ENCODE measurements at places on chromosomes 12 and 14.

- no peak for DNase-seq
These were observed 200.6 kb upstream of the STXBP6 start for GRCh38 chr14:25250516-25250915.

DNA sequence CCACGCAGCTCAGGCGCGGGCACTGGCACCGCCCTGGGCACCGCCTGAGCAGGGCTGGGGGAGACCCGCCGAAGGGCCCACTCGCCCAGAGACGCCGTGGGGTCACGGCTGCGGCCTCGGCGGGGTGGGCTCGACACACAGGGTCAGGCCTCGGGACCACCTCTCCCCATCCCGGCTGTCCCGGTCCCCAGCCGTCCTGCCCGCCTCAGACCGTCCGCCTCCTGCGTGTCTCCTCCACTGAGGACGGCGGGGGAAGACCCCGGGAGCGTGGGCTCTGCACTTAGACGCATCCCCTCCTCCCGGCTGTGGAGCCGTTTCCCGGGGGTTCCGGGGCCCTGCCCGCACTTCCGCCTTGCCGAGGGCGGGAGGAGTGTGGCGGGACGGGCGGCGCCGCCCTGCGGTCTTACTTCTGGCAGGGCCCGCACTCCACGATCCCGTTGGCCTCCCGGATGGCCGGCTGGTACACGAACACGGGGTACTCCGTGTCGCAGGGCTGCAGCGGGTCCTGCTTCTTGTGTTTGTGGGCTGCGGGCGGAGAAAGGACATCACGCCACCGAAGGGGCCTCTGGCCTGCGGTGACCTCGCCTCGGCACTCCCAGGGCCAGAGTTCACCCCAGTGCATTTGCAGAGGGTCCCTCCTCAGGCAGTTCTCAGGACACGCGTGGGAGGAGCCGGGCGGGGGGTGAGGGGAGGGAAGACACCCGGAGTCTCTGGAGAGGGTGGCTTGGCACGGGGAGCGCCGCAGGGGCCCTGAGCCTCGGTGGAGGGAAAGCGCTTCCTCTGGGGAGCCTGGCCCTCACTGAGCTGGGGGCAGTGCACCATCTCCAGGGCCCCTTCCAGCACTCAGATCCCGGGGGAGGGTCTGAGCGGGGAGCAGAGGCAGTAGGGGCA, 23.1 kb upstream of the LRTM2 start:
- peak; percentile 40 for DNase-seq

- no peak for DNase-seq
These were observed 45.9 kb upstream of the BDKRB2 start for GRCh38 chr14:96158735-96159134.

GRCh38 chr14:74504874-74505720, 11.5 kb downstream of the ISCA2 start:
- no peak for DNase-seq

- no peak for DNase-seq
These were observed 252.1 kb upstream of the NAV3 start for GRCh38 chr12:77578466-77579220.

DNA sequence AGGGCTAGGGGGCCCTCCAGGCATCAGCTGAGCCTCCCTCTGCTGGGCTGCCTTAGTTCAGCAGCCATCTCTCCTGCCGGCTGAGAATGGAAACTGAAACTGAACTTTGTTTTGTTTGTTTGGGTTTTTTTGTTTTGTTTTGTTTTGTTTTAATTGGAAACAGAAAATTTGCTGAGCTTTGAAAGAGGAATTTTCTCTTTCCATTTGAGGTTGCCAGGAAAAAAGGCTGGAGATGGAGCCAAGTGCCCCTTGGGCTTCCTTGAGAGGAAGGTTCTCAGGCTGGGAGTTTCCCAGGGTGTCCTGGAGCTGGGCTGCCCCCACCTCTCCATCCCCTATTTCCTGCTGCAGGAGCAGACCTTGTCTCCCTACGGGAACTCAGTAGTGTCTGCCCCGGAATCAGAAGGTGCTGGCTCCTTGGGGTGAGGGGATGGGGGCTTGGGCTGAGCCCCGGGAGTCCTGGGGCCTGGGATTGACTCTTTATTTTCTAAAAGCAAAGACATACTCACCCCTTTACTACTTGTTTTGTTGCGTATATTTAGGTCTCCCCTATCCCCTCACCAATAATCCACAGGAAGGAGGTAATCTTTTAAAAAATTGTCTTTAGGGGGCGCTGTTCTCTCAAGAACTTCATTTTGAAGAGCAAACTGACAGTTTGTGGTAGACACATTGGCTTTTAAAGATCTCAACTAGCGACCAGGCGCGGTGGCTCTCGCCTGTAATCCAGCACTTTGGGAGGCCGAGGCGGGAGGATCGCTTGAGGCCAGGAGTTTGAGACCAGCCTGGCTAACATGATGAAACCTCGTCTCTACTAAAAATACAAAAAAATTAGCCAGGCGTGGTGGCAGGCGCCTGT, 21.3 kb upstream of the OASL start:
- peak; percentile 79 for DNase-seq

GRCh38 chr12:132827763-132828703, 636 bp downstream of the GOLGA3 start:
- peak; percentile 16 for DNase-seq

DNA sequence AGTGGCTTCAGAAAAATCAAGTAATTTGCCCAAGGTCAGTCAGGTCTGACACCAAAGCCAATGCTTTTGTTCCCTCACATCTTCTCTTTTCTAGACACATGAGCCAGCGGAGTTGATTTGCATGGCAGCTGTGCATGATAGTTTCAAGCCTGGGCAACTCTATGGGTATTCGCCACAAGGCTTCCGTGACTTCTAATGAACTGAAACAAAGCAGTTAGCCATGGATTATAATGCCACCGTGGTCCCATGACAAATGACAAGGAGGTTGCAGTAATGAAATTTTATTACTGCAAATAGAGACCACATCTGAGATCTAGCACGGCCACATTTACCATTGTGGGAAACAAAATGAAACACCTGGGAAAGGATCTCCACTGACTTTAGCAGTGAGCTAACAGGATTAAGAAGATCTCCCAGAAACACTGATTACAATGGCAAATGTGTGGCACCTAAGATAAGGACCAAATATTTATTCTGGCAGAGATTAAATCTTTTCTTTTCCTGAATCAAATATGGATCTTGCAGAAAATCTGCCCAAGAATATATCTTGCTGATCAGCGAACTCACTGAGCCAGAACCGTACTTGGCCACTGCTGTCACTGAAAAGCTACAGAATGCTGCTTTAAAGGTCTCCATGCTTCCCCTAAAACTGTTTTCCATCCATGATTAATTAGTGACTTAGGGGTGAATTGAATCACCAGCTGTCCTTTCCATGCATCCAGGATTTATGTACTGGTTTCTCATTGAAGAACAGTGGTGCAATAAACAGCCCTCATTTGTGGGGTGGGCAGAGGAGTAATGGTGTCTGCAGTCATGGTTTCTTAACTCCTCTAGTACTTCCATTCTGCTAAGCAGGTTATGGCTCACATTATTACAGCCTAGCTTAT, 551.0 kb downstream of the DIO2 start:
- DNase-seq: no peak

GRCh38 chr12:716506-716905, 35.9 kb upstream of the WNK1 start:
- DNase-seq: no peak

GRCh38 chr14:101017806-101018560, 114.5 kb upstream of the RTL1 start:
- no peak for DNase-seq

- no peak for DNase-seq
These were observed 24.9 kb downstream of the CRACR2A start for GRCh38 chr12:3727877-3728632.

- no peak for DNase-seq
These were observed 15.7 kb upstream of the HMGA2 start for GRCh38 chr12:65808580-65808979.

GRCh38 chr12:128137140-128137539, 129.8 kb upstream of the TMEM132C start:
- DNase-seq: no peak

- DNase-seq: no peak
These were observed 977 bp upstream of the KRT5 start for GRCh38 chr12:52521175-52521567.

GRCh38 chr12:121495746-121496145, 85.1 kb downstream of the KDM2B start:
- DNase-seq: no peak

DNA sequence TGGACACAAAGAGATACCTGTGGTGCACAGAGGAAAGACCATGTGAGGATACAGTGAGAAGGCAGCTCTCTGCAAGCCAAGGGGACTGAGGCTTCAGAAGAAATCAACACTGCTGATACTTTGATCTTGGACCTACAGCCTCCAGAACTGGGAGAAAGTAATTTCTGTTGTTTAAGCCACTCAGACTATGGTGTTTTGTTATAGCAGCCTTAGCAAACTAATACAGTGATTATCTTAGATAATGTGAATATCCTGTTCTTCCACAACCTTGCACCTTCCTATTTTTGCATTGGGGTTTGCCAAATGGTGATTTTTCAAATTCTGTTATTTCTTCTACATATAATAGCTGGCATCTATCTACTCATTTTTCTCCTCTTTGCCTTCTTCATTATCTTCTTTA, 8.2 kb upstream of the C14orf93 start:
- DNase-seq: no peak

DNA sequence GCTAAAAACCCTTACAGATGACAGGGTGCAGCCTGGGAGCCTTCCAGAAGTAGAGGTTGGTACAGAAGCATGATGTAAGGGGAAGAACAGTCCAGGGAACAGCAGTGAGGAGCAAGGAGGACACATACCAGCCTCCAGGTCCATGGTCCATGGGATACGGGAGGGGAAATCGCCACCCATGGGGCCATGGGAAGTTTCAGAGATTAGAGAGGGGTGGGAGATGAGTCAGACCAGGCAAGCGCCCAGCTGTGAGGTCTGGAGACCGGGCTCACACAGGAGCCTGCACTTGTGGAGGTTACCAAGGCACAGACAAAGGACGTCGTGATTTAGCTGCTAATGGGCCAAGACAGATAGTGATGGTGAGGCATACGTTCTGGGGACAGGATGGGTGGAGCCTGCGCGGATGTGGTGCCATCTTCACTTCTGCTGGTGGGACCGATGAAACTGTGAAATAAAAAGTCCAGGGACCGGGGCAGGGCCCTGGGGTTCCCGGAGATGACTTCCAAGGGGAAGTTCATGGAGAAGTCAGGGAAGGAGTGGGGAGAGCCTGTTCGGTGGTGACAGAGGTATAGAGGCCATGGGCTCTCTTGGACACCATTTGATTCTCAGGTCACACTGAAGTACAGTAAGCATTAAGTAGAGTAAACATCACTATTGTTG, 17.7 kb upstream of the LRP1-AS start:
- DNase-seq: no peak

DNA sequence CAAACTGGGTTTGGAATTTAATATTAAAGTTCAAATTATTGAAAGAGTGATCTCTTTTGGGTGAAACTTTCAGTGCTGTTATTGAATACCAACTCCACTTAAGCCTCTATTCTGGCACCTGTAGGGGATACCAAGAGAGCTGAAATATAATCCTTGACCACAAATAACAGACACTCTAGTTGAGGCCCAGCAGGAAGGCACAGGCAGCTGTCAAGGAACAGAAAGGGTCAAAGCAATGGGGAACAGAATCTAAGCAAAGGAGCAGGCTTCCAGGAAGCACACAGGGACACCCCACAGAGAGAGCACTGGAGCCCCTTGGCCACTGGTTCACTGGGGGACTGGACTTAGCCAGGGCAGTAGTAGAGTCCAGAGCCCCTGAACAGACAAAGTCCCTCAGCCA, 120.9 kb upstream of the SFSWAP start:
- DNase-seq: no peak

DNA sequence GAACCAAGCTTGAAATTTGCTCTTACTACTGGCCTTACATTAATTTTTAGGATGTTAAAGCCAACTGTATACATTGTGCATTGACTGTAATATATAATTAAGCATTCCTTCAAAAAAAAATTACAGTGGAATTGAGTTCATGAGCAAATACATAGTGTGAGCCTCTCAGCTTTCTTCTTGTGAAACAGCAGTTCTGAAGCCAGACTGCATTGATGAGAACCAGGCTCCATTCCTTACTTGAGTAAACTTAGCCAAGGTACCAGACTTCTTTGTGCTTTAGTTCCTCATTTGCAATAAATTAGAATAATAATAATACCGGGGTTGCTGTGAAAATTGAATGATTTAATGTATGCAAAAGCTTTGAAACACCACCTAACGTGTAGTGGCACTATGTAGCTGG, 169.5 kb downstream of the ANO4 start:
- DNase-seq: no peak

DNA sequence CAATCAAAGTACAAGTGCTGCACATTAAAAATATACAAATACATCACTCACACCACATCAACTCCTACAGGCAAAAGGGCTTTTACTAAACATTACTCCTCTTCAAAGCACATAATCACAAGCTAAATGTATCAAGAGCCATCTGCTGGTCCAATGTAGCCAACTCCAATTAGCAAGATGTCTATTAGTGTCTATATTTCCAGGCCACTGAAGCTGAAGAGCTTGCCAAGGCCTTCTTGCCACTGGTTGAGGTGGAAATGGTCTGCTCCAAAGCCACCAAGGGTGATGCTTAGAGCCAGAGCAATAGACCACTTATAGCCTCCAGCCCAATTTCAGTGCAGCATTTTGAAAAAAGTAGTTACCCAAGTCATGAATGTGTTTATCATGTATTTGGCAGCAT, 54.4 kb downstream of the RASSF9 start:
- DNase-seq: peak; percentile 18

DNA sequence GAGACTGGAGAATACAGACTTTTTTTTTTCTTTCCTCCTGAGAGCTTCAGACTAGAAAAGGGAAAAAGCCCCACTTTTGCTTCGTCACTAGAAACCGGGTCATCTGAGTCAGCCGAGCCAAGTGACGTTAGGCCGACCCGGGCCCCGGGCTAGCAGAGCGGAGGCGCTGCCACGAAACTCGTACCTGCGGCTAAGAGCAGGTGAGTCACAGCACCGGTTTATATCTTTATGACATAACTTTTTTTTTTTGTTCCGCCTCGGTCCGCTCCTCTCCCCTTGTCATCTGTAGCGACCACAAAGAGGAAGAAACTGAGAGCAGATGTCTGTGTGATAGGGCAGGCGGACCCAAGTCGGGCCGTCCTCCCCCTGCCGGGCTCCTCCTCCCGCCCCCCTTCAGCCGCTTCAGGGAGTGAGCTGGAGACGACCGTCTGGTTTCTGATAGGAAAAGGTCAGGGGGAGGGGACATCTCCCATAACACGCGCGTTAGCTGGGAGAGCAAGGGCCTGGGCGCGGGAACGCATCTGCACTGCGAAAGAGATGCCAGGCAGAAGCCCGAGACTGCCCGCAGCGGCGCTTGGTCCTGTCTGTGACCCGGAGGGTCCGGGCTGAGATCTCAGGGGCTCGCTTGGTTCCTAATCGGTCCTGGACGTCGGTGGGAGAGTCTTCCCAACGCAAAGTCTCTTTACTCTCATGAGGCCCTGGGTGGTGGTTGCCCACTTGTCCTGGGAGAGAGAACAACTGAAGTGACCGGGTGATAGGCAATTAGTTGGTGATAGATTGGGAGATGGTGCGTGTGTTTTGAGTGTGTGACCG, 586 bp downstream of the TTC6 start:
- no peak for DNase-seq
